ENCODE measurements at places on chromosomes 1 and 21.
A peak's percentile ranks its signal among the peaks of the same experiment; 100 is the strongest.

DNA sequence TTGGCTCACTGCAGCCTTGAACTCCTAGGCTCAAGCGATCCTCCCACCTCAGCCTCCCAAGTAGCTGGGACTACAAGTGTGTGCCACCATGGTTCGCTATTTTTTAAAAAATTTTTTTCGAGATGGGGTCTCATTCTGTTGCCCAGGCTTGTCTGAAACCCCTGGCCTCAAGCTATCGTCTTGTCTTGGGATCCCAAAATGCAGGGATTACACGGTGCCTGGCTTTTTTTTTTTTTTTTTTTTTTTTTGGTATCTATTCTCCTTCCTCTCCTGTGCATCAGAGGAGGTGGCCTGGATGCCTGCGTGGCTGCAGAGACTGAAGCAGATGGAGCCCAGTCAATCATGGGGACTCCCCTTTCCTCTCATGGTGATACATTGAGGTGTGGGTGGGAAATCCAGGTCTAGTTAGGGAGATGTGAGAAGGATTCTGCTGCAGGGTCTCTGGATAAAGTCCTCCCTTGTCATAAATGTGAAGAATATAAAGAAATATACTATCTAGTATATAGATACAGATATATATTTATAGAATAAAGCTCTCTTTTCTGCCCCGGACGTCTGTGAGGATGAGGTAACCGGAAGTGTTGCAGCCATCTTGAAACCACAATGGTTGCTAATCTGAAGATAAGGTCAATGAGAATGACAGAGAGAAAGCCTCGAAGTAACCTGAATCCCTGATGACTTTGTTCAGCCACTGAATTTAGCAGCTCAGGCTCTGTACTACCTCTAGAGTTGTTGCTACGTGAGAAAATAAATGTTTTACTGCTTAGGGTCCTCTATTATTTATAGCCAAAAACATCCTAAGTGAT, 19.5 kb upstream of the RGSL1 start:
- no peak for DNase-seq

GRCh38 chr1:98897479-98897878, 107.2 kb downstream of the PLPPR5 start:
- no peak for DNase-seq

GRCh38 chr1:239723776-239724367, 337.5 kb downstream of the CHRM3 start:
- DNase-seq, result no peak

- DNase-seq, result no peak
Measured at GRCh38 chr1:88610687-88611086, 73.4 kb upstream of the PKN2 start.

GRCh38 chr1:202728951-202729350, 18.7 kb upstream of the SYT2 start:
- DNase-seq, result no peak

DNA sequence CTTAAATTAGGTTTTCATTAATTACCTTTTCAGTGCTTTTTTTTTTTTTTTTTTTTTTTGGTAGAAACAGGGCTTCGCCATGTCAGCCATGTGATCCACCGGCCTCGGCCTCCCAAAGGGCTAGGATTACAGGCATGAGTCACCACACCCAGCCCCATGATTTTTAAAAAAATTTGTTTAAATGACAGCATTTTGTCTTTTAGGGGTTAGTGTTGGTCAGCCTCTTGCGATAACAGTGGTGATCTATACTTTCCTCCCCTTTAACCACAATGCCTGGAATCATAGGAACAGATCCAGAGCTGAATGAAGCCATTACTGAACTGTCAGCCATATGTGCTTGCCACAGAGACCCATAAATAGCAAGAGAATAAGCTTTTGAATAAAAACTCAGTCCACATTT, 73.9 kb downstream of the CACHD1 start:
- DNase-seq, result no peak

DNA sequence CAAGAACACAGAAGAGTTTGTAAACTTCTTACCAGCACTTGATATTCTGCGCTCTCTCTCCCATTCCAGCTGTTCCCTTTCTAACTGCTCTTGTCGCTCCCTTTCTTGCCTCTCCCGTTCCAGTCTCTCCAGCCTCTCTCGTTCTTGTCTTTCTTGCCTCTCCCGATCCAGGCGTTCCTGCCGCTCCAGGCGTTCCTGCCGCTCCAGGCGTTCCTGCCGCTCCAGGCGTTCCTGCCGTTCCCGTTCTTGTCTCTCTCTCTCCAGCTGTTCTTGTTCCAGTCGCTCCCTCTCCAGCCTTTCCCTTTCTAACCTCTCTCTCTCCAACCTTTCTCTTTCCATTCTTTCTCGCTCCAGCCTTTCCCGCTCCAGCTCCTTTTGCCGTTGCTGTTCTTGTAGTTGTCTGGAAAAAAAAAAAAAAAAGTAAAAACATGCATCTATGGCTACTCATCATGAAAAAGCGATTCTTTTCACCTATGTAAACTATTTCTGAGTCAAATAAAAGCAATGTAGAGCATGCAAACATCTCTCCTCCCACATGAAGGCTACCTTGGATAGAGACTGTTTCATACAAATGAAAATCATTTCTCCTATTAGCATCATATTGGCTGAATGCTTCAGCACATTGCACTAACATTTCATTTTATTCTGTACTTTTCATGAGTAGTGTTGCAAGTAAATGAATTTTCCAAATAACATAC, 91.5 kb upstream of the LBR start:
- no peak for DNase-seq

- no peak for DNase-seq
Measured at GRCh38 chr21:37266515-37267221, 466 bp downstream of the VPS26C start.

- DNase-seq, result no peak
Measured at GRCh38 chr1:67476006-67476482, 45.8 kb upstream of the SERBP1 start.

DNA sequence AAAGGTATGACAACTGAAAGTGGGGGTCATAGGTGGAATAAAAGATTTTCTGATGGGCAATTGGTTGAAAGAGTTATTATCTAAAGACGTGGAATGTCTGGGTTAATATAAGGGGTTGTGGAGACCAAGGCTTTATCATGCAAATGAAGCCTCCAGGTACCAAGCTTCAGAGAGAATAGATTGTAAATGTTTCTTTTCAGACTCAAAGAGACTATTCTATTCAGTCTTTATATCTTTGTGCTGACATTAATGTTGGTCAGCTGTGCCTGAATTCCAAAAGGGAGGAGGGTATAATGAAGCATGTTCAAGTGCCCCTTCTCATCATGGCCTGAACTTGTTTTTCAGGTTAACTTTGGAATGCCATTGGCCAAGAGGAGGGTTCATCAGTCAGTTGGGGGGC, 145.3 kb downstream of the SETD4 start:
- no peak for DNase-seq

DNA sequence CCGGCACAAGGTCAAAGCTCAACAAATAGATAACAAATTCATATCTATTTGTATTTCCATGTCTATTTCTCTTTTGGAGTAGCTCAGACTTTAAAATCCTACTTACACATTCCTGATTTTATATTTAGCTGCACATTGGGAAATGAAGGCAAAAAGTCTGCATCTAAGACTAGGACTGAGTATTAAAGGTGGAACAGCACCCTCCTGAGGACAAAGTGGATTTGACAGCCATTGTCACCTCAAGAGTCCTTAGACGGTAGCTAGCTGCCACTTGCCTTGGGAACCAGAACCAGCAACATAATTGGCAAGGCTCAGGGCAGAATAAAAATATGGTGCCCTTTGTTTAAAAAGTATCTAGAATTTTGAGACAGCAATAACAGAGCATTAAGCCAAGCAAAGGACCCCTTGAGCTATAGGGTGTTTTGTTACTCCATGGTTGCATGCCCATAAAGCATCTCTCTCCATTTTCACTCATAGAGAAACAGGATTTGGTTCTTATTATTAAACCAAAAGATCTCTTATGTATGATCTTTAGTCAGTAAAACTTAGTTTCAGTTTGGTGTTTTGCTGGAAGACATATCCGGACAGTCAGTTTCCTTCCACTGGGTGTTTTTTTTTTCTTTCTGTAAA, 30.0 kb upstream of the SGIP1 start:
- no peak for DNase-seq

DNA sequence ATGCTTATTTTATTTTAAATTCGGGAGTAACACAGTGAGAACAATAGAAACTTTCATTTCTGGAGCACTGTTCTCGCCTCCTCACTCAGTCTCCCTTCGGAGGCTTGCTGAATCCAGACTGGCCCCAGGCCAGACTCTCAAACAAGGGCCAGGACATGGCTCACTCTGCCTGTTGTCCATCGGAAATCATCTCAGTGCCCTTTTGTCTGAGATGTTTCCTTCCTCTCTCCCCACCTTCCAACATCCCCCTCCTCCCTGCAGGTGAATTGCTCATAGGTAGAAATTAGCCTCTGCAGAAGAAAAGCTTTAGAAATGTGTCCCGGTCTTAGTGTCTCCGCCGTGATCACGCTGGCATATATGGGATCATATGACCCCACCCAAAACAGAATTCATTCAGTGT, 55.2 kb downstream of the ERG start:
- DNase-seq, result no peak

GRCh38 chr1:98057236-98057910, 136.5 kb upstream of the DPYD start:
- DNase-seq, result no peak

- DNase-seq, result no peak
Measured at GRCh38 chr21:46226146-46226545, 2.4 kb downstream of the LSS start.

GRCh38 chr1:36342426-36343185, 19.2 kb upstream of the EVA1B start:
- peak; percentile 44 for DNase-seq

DNA sequence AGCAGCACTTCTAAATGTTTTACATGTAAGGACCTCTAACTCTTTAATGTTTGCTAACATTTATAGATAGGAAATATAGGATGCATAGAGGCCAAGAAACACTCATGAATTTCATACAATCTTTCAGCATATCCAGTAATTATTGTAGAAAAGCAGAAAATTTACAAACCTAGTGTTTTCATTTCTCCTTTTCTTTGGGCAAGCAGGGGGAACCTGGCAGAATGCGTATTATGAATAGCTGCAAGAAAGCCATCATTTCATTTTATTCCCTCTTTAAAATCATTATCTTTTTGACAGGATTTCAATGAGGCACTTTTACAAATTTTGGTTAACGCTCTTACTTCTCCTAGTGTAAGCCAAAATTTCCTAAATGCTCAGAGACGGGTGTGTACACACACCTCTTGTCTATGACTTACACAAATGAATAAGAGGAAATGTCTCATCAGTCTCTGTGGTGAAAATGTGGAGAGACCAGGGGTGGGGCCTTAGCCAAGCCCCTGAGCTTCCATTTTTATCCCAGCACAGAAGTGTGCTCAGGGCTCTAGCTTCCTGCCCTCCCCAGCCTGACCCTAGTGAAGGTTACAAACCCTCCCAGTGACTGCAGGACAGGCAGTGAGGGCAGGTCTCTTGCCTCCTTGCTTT, 91.6 kb downstream of the LRRC8C start:
- DNase-seq, result no peak

DNA sequence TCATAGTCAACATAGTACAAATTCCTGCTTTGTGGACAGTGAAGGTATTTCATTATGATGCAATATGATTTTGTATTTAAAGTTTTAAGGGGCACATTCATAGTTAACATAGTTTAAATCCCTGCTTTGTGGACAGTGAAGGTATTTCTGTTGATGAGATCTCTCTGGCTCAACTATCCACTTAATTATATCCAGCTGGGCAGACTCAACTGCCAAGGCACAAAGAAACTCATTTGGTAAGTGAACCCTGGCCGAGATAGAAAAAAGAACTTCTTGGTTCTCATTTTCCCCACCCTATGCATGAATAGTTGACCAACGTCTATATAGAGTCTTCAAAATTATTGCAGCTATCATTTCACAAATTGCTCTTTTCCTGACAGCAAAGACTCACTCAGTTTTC, 1194.6 kb downstream of the NCAM2 start:
- DNase-seq, result no peak

DNA sequence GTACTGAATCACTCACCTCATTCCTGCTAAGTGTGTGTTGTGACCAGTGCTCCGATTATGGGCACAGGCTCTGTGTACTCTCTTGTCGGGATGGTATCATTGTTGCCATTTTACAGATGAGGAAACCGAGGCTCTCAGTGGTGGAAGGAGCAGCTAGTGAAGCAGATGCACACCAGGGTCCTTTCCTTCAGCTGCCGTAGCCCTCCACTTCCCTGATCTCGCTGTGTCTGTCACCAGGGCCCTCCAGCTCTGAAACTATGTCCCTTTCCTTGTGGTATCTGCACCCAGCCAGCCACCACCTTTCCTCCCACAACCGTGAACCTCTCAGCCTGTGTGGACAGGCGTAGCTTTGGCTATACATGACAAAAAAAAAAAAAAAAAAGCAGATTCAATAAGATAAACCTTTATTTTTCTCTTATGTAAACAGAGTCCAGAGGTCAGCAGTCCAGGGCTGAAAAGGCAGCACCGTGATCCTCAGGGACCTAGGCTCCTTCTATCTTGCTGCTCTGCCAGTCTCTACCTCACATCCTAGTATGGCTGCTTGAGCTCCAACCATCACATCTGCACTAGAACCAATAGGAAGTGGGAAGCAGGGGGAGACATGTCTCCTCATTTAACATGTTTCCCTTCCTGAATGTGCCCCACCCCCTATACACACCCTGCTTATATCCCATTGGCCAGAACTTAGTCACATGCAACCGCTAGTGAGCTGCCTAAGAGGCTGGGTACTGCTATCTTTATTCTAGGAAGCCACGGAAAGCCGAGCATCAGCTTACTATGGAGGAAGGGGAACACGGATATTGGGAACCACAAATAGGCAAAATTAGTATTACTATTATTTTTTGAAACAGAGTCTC, 44.3 kb downstream of the TMEM51 start:
- DNase-seq, result no peak

DNA sequence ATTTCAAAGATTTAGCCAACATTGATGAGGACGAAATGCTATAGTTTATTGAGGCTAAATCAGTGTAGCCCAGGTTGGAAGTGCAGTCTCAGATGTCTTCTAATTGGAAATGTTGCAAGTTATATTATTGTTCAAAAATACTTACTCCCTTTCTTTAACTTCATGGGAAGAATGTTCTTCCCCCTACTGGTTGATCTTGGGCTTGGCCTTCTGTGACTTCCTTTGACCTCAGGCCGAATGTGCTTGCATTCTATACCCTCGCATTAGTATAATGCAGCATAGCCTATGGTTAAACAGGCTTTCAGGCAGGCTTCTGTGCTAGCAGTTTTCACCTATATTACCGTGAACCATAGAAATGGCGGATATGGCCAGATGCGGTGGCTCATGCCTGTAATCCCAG, 77.3 kb downstream of the RPE65 start:
- DNase-seq, result no peak

Data from stimulated activated CD8-positive, alpha-beta memory T cell treated with anti-CD3 and anti-CD28 coated beads, Interleukin-15, amount 100 ng/mL, for 1 hour (primary cell).